ENCODE measurements at places on chromosomes 3 and 15. TPM values are rescaled to one million over a fixed set of nuclear protein-coding genes. Genes with fewer than 3 reads are reported as not detected.

DNA sequence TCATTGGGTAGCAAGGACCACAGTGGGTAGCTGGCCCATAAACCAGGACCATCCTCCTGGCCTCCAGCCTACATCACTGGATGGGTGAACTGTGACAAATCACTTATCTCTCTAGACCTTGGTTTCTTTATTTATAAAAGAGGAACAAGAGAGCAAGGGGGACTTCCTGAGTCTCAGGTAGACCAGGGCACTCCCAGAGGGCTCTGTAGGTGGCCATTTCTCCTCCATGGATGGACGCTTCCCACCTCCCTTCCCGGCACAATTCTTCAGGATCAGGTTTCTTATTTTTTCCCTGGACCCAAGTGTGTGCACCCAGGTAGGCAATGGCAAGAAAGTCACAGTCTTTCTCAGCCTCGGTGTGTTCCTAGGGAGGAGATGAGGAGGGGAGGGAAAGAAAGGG is 41.4 kb upstream of the SPATA12 start:
- no peaks in the 10 kb centered on the region for H3K27me3 ChIP-seq
- no peaks in the 10 kb centered on the region for H3K4me1 ChIP-seq
- DNase-seq: no peak

GRCh38 chr15:98896802-98897732 is 110.5 kb downstream of the PGPEP1L start:
- H3K4me3 ChIP-seq: no peak overlapping the region
- peaks cover 8% of the 10 kb centered on the region for H3K4me1 ChIP-seq
- DNase-seq: no peak
- no peaks in the 10 kb centered on the region for H3K27me3 ChIP-seq

The ZNF80 gene
- 0.16 TPM for total RNA-seq

- no peak for DNase-seq
- no peaks in the 10 kb centered on the region for H3K36me3 ChIP-seq
- H3K27ac ChIP-seq: no peak overlapping the region
- no peaks in the 10 kb centered on the region for H3K27me3 ChIP-seq
- peaks cover 3% of the 10 kb centered on the region for H3K4me1 ChIP-seq
- no peak overlapping the region for H3K4me3 ChIP-seq
These were observed 2.0 kb upstream of the TPRG1 start for GRCh38 chr3:189169728-189170127.

DNA sequence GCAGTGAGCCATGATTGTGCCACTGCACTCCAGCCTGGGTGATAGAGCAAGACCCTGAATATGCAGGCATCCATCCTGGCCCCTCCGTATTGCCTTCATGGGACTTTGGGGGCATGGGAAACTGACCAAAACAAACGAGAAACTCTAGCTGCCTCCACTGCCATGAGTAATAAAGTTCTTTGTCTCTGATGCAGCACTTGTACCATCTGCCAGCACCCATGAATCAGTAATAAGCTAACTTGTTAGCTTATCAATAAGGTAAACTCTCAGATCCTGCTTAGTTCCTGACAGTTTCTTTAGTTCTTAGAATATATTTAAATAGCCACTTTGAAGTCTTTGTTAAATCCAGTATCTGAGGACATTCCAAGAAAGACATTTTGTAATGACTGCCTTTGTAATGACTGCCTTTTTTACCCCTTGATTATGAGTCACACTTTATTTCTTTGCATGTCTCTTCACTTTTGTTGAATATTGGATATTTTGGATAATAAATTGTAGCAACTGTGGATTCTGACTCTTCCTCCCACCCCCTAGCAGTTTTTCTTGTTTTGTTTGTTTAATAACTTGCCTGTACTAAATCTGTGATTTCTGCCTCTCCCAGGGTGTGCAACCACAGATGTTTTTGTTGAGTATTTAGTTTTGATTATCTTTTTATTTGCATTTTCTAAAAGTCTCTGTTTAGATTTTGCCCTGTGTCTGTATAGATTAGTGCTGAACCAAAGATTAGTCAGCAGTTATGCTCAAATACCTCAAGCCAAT is 136.9 kb downstream of the HCN4 start:
- no peak overlapping the region for H3K4me3 ChIP-seq
- H3K36me3 ChIP-seq: no peaks in the 10 kb centered on the region
- no peak for DNase-seq
- H3K27me3 ChIP-seq: no peaks in the 10 kb centered on the region

- no peak overlapping the region for H3K27ac ChIP-seq
- H3K4me1 ChIP-seq: no peaks in the 10 kb centered on the region
- no peak for DNase-seq
- no peak overlapping the region for H3K4me3 ChIP-seq
- no peaks in the 10 kb centered on the region for H3K36me3 ChIP-seq
These were observed 113.4 kb downstream of the RORA start for GRCh38 chr15:61115679-61116078.

GRCh38 chr3:31502803-31503221 is 29.9 kb upstream of the STT3B start:
- DNase-seq: no peak
- no peak overlapping the region for H3K27ac ChIP-seq
- H3K4me3 ChIP-seq: no peak overlapping the region
- no peaks in the 10 kb centered on the region for H3K4me1 ChIP-seq
- no peaks in the 10 kb centered on the region for H3K36me3 ChIP-seq

DNA sequence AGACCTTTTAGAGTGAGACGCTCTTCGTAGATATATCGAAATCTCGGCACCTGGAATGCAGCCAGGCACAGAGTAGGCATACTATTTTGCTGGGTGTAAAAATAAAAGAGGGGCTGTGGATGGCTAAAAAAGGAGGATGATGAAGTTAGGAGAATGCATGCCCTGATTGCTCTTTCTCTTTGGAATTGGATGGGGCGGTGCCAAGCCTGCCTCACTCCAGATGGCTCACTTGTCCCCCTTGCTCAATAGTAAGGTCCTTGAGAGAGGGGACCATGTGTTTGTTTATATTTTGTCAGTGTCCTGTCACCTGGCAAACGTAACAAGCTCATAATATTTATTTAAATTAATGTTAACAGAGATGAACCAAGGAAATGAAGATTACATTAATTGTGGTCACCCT is 33.0 kb downstream of the SNRK start:
- no peak overlapping the region for H3K27ac ChIP-seq
- no peaks in the 10 kb centered on the region for H3K27me3 ChIP-seq
- no peaks in the 10 kb centered on the region for H3K36me3 ChIP-seq
- no peak for DNase-seq
- H3K4me3 ChIP-seq: no peak overlapping the region
- peaks cover 53% of the 10 kb centered on the region for H3K4me1 ChIP-seq

- H3K4me3 ChIP-seq: no peak overlapping the region
- no peaks in the 10 kb centered on the region for H3K36me3 ChIP-seq
- H3K27me3 ChIP-seq: no peaks in the 10 kb centered on the region
- no peaks in the 10 kb centered on the region for H3K4me1 ChIP-seq
These were observed 119.9 kb upstream of the CBLB start for GRCh38 chr3:105988540-105989212.

DNA sequence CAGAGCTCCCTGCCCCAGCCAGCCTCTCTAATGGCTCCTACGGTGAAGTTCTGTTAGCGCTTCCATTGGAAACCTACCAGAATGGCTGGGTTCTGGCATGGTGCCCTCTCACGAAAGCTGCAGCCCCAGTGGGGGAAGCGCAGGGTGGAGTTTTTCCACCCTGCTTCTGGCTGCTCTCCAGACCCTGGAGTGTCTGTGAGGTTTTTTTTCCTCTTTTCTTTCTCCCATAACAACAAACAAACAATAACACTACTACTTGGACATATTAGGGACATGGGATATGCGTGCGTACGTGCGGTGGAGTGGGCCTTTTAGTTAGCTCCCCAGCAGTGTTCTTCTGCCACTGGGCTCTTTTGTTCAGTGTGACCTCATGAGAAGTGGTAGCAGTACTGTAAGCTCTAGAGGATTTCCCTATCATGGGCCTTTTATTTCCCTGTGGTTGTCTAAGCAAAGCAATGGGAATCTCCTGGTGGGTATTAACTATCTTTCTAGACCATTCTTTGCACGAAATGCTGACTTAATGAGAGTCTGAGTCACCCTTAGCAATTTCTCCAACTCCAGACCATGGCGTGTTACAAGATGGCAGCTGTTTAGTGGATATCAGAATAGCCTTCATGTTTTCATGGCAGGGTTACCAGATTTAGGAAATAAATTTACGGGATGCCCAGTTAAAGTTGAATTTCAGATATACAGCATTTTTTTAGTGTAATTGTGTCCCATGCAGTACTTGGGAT is 161.9 kb downstream of the FNDC3B start:
- no peak overlapping the region for H3K4me3 ChIP-seq
- H3K36me3 ChIP-seq: no peaks in the 10 kb centered on the region
- H3K27ac ChIP-seq: peak overlapping the region; percentile 84
- DNase-seq: peak; percentile 83
- H3K27me3 ChIP-seq: no peaks in the 10 kb centered on the region
- H3K4me1 ChIP-seq: peaks cover 35% of the 10 kb centered on the region

The SLCO2A1 gene
- total RNA-seq: 169 TPM

The SRGAP3 gene
- 5.1 TPM for total RNA-seq

DNA sequence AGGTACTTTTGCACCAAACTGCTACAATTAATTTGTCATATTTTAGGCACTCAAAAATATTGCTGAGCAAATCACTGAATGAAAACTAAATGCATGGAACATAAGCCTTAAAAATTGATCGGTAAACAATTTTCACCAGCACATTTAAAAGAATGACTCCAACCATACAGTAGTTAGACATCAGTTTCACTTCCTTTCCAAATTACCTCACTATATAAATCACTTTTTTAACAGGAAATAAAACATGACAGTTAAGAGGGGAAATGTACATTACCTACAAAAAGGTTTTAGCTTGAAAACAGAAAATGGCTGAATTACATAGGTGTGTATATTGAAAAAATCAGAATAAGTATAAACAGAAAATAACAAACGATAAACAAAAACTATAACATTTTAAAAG is 108.4 kb downstream of the SERPINI1 start:
- no peaks in the 10 kb centered on the region for H3K36me3 ChIP-seq
- no peaks in the 10 kb centered on the region for H3K27me3 ChIP-seq
- no peak for DNase-seq
- no peak overlapping the region for H3K4me3 ChIP-seq

DNA sequence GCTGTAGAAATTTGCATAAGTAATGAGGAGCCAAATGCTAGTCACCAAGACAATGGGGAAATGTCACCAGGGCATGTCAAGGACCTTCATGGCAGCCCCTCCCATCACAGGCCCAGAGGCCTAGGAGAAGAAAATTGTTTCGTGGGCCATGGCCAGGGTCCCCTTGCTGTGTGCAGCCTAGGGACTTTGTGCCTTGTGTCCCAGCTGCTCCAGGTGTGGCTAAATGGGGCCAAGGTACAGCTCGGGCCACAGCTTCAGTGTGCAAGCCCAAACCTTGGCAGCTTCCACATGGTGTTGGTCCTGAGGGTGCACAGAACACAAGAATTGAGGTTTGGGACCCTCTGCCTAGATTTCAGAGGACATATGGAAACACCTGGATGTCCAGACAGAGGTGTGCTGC is 208.8 kb upstream of the TBC1D5 start:
- no peak overlapping the region for H3K4me3 ChIP-seq
- no peaks in the 10 kb centered on the region for H3K4me1 ChIP-seq
- no peak overlapping the region for H3K27ac ChIP-seq
- H3K27me3 ChIP-seq: no peaks in the 10 kb centered on the region

GRCh38 chr3:82927309-82928253 is 1166.1 kb upstream of the GBE1 start:
- no peak overlapping the region for H3K27ac ChIP-seq
- no peak for DNase-seq
- H3K4me1 ChIP-seq: no peaks in the 10 kb centered on the region

The AADACL2 gene
- total RNA-seq: not detected

DNA sequence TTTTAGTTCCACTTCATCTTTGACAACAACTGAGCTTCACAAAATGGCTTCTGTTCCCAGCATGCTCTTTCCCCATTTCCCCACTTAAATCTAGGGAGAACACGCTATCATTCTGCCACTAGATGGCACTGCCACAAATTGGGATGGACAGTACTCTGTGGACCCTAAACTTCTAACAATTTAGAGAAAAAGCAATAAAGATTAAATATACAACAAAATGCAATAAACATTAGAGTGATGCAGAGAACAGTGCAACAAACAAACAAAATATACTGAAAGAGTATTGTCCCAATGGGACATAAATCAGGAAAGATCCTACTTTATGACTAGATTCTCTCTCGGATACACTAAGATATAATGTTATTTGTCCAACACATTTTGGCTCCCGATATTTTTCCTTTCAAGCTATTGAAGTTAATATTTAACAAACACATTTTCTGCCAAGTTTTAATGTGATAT is 169.7 kb upstream of the TMCO5A start:
- no peaks in the 10 kb centered on the region for H3K27me3 ChIP-seq
- no peaks in the 10 kb centered on the region for H3K36me3 ChIP-seq
- peak; percentile 23 for DNase-seq

DNA sequence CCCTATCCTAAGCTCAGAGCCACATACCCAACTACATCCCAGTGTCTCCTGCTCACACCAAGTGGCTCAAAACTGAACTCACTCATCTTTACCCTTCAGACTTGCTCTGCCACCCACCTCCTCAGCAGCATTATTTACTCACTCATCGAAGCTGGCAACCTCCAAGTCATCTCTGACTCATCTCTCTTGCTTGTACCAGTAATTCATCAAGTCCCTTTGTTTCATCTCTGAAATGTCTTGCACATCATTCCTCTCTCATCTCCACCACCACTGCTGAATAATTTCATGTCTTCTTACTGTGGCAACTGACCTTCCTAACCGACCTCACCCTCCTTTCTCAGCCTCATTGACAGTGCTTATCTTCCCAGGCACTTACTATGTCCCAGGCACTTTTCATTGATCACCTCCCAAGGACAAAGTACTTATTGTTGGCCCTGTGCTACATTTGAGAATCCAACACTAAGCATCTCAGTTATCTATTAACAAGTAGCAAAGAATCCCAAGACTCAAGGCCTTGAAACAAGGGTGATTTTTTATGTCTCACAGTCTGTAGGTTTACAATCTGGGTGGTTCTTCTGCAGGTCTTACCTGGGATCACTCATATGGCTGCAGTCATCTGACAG is 82.0 kb downstream of the MRPL46 start:
- DNase-seq: no peak
- H3K27ac ChIP-seq: no peak overlapping the region
- H3K36me3 ChIP-seq: no peaks in the 10 kb centered on the region
- H3K4me1 ChIP-seq: no peaks in the 10 kb centered on the region
- no peaks in the 10 kb centered on the region for H3K27me3 ChIP-seq
- no peak overlapping the region for H3K4me3 ChIP-seq

The ITIH1 gene
- total RNA-seq: not detected

The TGM4 gene
- total RNA-seq: not detected

The CAMK2N2 gene
- 1.0 TPM for total RNA-seq

- H3K27ac ChIP-seq: no peak overlapping the region
- no peaks in the 10 kb centered on the region for H3K4me1 ChIP-seq
- no peaks in the 10 kb centered on the region for H3K27me3 ChIP-seq
- no peak for DNase-seq
- H3K4me3 ChIP-seq: no peak overlapping the region
These were observed 144.2 kb upstream of the SOX2 start for GRCh38 chr3:181567311-181568075.

GRCh38 chr3:194396859-194397756 is 2.0 kb downstream of the GP5 start:
- peaks cover 6% of the 10 kb centered on the region for H3K4me1 ChIP-seq
- H3K4me3 ChIP-seq: peak overlapping the region; percentile 11
- no peak for DNase-seq
- no peak overlapping the region for H3K27ac ChIP-seq

GRCh38 chr15:32994810-32995424 is 199.6 kb downstream of the FMN1 start:
- no peaks in the 10 kb centered on the region for H3K36me3 ChIP-seq
- DNase-seq: no peak
- H3K4me1 ChIP-seq: no peaks in the 10 kb centered on the region
- no peaks in the 10 kb centered on the region for H3K27me3 ChIP-seq
- H3K27ac ChIP-seq: no peak overlapping the region
- no peak overlapping the region for H3K4me3 ChIP-seq

GRCh38 chr3:150268426-150269391 is 139.4 kb upstream of the TSC22D2 start:
- H3K36me3 ChIP-seq: no peaks in the 10 kb centered on the region
- no peaks in the 10 kb centered on the region for H3K27me3 ChIP-seq
- no peaks in the 10 kb centered on the region for H3K4me1 ChIP-seq
- no peak overlapping the region for H3K4me3 ChIP-seq
- no peak for DNase-seq

All from left lung (tissue), 14 donors.